NCI-H1436 (cell line): ENCODE measurements at places on chromosomes 11 and 22.

- no peak for DNase-seq
These were observed 84.2 kb downstream of the RBFOX2 start for GRCh38 chr22:35944458-35944857.

GRCh38 chr11:96219981-96220623 lies 122.9 kb downstream of the MAML2 start:
- no peak for DNase-seq

- no peak for DNase-seq
These were observed 16.3 kb upstream of the ARFGAP3 start for GRCh38 chr22:42873356-42873755.

DNA sequence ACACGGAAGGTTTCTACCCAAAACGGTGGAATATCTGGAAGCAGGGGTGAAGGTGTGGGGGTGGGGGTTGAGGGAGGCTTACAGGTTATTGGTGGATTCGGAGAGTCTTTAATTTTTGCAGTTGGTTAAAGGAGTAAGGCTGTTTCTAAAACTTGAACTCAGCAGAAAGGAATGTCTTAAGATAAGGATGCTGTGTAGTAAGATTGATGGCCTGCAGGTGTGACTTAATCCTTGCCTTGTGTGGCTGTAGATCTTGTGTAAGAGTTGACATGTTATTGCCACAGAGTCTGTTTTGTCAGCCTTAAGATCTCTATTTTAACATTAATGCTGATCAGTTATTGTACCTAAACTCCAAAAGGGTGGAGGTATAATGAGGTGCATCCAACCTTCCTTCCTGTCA lies 16.4 kb upstream of the OR6M1 start:
- no peak for DNase-seq

DNA sequence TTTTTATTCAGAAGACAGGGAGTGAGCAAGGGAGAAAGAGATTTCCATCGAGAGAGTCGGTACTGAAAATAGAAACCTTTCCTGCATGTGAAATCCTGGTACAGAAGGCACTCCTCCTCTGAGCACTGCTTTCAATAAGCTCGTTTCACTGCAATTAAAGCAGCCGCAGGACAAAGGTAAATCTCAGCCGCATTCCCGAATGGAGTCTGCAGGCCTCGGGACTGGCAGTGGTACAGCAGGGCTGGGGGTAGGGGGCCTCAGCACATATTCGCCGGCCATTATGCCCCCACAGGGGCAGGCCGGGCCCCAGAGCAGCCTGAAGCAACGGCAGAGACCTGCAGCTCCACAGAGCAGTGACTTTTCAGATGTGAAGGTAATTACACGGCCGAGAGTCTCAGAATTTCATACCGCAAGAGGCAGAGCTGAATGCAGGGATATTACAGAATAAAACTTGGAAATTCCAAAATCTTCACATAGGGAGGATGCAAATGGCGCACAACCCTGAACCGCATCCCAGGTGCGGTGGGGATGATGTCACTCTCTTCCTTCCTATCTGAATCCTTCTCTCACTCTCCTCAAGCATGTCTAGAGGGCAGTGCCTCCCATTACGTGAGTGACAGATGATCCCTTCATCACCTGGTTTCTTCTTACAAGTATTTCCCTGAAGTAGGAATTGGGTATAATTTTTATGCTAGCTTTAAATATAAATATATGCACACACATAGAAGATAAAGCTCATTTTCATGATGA lies 622.1 kb downstream of the OPCML start:
- DNase-seq = no peak

DNA sequence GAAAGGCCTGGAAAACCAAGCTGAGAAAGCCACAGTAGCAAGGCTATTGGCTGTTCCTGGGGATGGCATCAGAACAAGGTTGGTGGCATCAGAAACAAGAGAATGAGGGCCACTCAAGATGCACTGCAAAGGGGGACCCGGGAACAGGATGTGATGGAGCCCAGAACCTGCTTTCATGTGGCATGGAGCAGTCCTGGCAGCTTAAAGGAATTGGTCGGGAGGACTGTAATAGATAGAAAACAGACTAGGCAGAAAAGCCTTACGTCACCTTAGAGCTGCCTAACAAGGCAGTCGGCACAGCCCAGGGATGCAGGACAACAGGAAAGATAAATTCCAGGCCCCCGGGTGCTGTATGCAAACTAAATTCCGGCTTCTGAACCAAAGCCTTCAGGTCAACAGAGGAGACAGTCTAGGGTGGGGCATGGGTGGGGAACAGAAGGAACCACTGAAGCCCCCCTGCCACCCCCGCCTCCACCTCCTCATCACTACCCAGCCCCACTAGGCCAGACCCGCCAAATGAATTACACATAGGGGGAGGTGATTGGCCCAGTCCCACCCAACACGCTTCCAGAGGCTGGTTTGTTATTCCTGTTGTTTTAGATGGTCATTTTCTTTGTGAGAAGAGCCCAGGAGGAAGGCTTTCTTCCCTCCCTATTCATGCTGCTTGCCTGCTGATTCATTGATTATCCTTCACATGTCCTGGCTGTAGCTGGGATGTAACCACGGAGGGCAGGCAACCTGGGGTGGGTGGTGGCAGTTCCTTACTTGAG lies 25.7 kb upstream of the LRRC55 start:
- no peak for DNase-seq

DNA sequence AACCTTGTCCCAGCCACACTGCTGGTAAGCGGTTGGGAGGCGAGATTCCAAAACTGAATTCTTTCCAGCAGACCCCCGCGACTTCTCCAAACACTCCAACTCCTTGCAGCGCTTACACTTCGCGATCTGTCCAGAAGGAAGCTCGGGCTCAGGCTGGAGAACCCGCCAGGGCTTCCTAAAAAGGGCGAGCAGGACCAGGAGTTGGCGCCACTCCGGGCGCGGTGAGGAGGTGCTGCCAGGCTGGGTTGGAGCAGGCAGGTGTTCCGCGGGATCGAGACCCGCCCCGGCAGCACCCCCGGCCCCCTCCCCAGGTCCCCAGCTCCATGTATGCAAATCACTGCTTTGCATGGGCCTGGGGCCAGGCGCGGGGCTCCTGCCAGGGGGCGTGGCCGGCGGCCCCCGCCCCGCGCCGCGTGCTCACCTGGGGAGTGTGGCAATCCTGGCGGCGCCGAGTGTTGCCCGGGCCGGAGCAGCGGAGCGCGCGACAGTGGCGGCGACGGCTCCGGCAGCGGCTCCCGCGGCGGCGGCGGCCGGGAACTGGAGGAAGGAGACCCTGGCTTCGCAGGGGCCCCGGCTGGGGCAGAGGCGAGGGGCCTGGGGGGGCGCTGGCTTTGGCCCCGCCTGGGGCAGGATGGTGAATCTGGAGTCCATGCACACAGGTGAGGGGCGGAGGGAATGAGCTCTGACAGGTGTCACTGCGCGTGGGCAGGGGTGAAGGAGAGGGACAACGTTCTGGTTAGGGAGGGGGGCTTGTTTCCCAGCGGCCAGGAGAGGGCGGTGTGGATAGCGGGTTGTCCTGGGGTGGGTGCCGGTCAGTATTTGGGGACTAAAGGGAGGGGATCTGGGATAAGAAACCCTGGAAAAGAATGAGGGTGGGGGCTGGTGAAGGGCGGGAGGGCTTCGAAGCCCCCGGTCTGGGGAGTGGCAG lies at the start of gene POU2F3:
POU2F3 (plus strand) TSS at position 428 of the 928 bp plus-strand sequence; CDS start at position 632, 204 bp downstream.
- DNase-seq = no peak

- no peak for DNase-seq
These were observed 237.5 kb downstream of the MIAT start for GRCh38 chr22:26894766-26895485.
